ENCODE measurements at places on chromosomes 6 and 20.

DNA sequence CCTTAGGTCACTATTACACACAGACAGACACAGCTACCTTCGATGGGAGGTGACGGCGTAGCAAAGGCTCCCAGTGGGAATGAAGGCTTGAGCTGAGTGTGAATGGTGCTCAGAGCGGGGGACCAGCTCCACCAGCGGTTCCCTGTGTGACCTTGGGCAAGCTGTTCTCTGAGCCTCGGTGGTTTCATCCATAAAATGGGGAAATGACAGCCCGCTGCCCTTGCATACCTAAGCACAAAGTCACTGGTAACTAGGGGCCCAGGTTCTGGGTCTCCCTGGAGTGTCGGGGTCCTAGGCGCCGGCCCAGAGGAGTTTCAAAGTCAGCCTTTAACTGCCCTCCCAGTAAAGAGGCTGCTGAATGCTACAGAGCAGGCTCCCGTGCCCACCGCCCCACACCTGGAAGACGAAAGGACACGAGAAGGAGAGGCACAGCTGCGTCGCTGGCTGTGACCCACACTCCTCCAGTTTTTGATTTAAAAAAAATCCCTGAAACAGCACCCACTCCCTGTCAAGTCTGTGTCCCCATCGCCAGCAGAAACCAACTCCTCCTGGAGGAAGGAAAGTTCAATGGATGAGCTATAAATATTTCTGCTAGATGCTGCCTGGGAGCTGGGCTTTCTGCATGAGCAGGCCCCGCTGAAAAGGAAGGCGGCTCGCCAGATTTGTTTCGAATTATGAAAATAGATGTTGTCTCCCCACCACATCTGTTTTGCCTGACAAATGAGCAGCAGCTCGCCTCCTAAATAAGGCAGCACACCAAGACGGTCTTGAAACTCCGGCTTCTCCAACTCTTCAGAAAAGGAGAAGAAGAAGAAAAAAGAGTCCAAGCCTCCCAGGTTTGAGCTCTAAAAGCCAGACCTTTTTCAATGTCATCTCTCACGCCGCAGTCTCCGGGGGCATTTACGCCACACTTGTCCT is 27.4 kb downstream of the PMEPA1 start:
- DNase-seq = no peak

- DNase-seq = no peak
These were observed 222.8 kb downstream of the ALDH8A1 start for GRCh38 chr6:134727081-134727480.

DNA sequence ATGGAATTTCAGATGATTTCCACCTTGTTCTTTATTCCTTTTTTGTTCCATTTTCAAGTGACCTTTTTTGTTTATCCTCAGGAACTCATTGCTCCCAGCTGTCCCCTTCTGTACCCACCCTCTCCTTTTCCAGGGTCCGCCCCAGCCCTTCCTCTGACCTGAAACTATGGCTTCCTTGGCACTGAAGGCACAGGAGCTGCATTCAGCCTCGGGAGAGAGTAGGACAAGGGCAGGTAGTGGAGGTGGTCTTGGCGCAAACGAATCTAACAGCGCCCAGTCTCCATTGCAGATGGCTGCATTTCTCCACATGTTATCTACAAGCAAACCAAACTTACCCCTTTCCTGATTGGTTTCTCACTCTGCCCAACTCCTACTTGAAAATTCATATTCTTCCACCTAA is 8.8 kb upstream of the ULBP2 start:
- DNase-seq = no peak

DNA sequence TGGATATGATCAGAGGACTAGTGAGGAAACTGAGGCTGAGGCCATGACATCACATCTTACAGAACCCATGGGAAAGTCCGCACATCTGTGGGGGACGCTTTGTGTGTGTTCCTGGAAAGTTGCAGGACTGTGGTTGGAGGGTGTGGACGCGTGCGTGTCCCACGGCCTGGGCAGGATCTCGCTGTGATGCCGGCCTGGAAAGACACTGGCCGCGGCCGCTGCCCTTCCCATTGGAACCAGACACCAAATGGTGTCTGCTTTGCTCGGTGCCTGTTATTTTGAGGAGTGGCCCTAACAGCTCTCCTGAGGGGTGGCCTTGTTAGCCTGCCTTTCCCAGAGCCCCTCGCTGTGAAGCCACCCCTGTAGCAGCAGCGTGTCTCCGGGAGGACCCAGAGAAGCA is 41.1 kb downstream of the DLL1 start:
- DNase-seq = no peak

GRCh38 chr6:124772733-124773319 is 189.4 kb upstream of the RNF217 start:
- no peak for DNase-seq

GRCh38 chr6:14074476-14075094 is 43.0 kb upstream of the CD83 start:
- DNase-seq = no peak

DNA sequence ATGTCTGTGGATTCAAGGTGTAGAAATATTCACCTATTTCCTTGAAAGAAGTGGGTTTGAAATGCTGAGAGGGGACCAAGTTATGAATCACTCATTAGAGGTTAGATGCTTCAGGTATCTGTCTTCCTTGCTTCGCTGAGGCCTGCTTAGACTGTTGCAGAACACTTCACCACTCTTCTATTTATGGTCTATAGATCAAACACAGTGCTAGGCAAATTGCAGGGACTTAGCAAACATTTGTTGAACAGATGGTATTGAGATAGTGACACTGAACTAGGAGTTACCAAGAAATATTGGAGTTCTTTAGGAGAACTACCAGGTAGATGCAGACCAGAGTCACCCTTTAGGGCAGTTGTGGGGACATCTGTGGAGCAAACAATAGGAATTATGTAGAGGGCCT is 123.8 kb downstream of the RFPL4B start:
- no peak for DNase-seq

GRCh38 chr6:144566868-144567615 is 281.9 kb downstream of the UTRN start:
- DNase-seq = no peak

DNA sequence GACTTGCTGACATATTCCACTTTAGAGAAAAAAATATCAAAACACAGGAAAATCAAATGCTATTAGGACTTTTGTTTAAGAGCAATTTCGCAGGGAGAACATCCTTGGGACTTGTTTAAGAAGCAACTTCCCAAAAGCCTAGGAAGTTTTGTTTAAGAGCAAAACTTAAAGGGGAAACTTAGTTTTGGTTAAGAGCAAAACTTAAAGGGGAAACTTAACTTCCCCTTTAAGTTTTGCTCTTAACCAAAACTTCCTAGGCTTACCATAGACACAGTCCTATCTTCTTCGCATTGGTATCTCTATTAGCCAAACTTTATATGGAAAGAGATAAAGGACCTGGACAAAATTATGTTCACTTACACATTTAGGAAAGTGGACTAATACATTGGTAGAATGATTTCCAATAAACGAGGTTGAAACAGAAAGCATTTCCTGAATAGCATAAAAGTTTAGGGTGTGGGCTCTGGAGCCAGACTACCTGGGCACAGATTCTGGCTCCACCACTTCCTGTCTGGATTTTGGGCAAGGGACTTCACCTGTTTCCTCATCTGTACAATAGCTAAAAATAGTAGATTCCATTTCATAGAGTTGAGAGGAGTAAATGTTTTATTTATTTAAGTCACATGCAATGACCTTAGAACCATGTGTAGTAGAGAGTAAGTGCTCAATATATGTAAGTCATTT is 15.7 kb downstream of the PAQR8 start:
- no peak for DNase-seq

- DNase-seq = peak; percentile 8
These were observed 29.2 kb downstream of the YTHDF1 start for GRCh38 chr20:63186528-63187316.

GRCh38 chr20:17482536-17482935 is 48.6 kb downstream of the BFSP1 start:
- DNase-seq = no peak

DNA sequence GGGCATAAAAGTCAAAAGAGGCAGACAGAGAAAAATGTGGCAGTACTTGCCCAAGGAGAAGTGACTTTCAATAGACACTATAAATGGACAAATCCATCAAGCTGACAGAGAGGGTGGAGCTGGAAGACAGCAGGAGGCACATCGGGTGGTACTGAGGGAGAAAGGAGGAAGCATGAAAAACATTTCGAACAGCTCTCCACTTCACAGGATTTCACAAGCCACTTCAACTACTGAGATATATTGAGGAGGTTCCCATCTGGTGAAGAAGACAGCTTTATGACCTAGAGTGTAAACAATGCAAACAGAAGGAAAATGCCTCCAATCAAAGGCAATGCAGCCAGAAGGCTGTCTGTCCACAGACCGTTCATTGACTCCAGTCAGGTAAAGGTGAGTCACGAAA is 259.4 kb upstream of the ECI2 start:
- DNase-seq = no peak

DNA sequence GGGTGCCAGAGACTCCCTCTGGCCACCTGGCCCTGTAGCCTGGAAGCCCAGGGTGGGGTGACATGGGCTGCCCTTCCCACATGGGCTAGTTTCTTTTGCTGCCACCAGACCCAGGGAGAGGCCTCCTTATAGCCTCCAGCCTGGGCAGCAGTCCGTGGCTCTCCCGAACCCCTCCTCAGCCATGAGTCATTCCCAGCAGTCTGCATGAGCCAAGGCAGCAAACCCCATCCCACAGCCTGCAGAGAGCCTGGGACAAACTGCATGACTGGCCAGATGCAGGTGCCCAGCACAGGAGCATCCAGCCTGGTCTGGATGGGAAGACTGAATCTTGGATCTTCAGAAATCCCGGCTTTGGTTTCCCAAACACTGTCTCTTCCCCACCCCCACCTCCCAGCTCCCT is 75.7 kb downstream of the MRPL14 start:
- no peak for DNase-seq

GRCh38 chr20:59805786-59806577 is 127.5 kb downstream of the SYCP2 start:
- no peak for DNase-seq

DNA sequence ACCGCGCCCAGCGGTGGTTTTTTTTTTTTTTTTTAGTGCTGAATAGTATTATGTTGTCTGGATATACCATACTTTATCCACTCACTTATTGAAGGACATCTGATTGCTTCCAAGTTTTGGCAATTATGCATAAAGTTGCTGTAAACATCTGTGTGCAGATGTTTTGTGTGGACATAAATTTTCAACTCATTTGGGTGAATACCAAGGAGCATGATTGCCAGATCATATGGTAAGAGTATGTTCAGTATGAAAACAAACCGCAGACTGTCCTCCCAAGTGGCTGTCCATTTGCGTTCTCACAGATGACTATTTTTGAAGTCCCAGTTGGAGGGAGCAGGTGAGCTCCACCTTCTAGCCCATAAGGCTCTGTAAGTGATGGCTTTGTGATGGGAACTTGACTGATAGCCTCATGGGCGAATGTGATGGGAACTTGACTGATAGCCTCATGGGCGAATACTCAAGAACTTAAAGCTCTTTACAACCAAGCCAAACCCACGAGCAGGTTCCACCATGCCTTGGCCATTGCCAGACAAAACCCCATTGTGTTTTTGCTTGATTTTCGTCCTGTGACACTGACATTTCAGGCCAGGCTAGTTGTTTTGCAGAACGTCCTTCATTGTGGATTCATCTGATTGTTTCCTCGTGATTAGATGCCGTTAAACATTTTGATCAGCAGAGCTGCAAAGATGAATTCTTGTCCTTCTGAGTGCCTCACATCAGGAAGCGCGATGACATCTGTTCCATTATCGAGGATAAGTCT is 51.0 kb downstream of the ZBTB2 start:
- no peak for DNase-seq

DNA sequence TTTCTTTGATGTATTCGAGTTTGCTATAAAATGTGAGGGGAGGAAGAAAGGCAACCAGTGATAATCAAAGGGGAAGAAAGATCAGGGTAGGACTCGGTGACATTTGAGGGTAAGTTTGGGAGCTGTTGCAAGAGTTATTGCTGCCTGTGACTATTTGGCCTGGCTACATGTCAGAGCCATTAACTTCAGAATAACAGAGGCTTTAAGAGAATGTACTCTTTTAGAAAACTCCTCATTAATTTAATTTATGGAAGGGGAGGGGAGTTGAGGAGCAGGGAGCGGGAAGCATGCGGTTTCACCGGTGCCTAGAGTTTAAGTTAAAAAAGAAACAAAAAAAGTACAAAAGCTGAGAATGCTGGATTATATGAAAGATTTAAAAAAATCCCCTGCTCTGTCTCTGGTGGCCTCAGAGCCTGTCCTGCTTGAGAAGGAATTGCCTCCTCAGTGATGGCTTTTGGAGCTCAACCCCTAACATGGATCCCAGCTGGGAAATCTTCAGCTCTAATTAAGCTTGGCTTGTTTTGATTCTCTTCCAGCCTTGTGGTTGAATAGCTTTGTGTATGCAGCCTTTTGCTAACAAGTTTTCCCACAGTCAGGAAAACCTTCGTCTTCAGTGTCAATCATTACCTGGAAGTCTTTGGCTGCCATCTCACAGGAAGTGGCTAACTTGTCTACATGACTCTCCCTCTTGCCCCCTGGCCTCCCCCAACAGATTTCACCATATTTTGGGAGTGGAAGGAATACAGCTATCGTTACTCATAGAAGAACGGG is 238.2 kb downstream of the SOX4 start:
- DNase-seq = no peak

DNA sequence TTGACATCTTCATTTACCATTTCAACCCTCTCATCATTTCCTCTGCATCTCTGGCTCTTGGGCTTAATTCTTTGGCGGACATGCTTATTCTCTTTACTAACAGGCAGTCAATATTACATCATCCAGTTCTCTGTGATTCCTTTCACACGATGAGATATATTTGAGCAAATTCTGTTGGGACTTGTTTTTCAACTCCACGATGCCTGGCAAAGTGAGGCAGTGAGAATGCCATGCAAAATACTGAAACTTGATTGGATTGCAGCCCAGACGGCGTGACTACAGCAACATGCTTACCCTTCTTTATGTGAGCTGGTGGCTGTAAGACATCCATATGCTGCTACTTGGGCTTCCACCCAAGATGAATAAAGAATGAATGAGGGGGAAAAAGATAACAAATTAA is 101.7 kb upstream of the SPACA1 start:
- no peak for DNase-seq

DNA sequence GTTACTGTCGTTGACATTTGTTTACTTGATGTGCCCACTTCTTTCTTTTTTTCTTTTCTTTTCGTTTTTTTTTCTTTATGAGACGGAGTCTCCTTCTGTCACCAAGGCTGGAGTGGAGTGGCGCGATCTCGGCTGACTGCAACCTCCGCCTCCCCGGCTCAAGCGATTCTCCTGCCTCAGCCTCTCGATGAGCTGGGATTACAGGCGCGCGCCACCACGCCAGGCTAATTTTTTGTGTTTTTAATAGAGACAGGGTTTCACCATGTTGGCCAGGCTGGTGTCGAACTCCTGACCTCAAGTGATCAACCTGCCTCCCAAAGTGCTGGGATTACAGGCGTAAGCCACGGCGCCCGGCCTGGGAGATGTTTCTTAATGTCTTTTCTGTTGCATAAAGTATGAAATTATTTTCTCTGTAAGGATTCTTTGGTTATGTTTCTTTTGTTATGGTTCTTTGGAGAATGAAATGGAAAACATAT is 33.3 kb upstream of the PRSS16 start:
- DNase-seq = no peak

DNA sequence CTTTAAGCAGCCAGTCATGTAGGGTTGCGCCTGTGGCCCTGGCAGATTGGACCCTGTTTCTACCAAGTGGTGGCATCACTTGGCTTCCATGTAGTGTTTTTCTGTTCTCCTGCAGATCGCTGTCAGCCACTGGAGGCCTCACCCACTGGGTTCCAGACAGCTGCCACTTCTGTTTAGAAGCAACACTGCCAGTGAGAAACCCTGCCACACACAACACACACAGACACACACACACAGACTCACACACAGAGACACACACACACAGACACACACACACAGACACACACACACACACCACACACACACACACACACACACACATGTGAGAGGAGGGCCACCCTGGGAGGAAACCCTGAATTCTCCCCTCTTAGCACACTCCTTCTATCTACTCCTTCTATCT is 51.8 kb downstream of the UTRN start:
- no peak for DNase-seq

Data from HS-27A (cell line).